ENCODE measurements at places on chromosomes 2 and 18.
A peak's percentile ranks its signal among the peaks of the same experiment; 100 is the strongest.

- peak; percentile 4 for DNase-seq
These were observed 132.7 kb downstream of the TSN start for GRCh38 chr2:121888189-121888557.

GRCh38 chr18:43125471-43125870, 10.0 kb upstream of the RIT2 start:
- no peak for DNase-seq

GRCh38 chr2:111135910-111136297, 15.2 kb downstream of the BCL2L11 start:
- DNase-seq = no peak

DNA sequence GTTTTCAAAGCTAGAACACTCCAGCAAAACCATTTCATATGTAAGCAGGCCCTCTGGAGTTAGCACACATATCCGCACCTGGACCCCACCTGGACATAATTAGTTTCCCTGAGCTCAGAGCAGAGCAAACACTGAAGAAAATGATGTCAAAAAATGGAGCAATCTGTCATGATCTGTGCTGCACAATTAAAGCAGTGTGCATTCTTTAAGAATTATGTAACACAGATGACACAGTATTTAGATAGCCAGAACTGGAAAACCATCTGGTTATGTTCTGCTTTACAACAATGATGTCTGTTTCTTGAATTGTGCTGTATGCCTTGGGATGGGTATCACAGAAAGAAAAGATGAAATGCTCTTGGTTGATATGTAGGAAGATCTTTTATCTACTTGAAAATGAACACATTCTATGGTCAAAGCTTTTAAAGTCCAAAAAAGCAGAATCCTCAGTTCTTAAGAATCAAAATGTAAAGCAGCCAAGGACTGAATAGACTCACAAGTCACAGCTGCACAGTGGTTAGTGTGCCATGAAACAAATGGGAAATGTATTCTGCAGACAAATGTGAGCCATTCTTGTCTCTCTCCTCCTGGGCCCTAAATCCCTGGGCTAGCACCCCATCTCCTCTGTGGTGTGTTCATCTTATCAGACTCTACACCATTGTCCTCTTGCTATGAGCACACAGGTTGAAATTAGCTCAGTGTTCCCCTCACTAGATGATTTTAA, 36.8 kb downstream of the HRH4 start:
- no peak for DNase-seq

GRCh38 chr2:183490914-183491313, 366.7 kb downstream of the NUP35 start:
- DNase-seq = no peak

DNA sequence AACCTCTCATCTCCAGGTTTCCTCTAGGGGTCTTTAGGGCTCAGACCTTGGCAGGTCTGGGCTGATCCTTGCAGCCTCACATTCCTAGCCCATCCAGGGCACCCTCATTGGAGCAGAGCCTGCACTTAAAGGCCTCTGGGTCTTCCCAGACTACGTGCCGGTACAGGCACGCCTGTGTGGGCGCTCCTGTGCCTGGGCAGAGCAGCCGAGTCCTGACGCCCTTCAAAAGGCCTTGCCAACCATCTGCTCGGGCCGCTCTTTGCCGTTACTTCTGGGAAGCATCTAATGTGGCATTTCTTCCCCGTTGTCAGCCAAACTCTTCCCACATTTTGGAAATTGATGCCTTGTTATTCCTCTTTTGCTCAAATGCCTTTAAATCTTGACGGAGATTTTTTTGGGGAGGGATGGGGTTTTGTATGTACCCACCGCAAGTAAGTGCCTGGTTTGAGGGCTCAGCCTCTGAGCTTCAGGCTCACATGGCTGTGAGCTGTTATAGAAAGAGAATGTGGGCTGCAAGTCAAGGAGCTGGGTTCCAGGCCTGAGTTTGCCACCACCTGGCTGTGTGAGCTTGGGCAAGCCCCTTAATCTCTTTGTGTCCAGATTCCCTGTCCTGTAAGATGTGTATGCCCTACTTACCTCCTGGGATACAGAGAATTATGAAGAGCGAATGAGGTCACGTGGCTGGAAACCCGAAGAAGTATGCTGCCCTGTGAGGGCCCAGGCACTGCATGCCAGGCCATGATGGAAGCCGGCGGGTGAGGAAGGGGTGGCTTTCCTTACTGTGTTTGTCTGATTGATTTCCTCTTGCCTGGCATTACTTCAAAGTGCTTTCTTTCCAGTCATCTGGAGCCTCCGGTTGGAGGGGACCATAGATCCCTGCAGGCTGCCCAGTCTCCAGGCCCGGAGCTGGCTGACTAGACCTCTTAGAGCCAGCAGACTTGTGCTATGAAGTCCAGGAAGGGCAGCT, 20.6 kb downstream of the EHD3 start:
- DNase-seq = no peak

DNA sequence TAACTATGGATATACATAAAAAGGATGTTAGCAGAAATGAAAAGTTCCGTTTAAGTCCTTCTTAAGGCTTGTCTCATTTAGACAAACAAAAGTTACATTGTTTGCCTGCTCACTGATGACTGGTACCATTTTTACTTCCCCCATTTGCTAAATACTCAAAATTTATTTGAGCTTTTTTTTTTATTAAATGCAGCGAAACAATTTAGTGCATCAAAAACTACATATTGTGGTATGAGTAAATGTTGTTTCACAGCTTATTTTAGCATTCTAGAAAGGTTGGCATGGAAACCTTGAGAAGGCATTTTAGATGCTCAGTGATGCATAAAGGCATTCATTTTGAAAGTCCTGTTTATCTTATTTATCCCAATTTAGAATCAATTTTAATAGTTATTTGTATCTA, 100.0 kb downstream of the MAP2 start:
- DNase-seq = no peak

GRCh38 chr18:58005011-58005410, 39.0 kb upstream of the NEDD4L start:
- no peak for DNase-seq
